ENCODE measurements at places on chromosomes 11 and 22.

DNA sequence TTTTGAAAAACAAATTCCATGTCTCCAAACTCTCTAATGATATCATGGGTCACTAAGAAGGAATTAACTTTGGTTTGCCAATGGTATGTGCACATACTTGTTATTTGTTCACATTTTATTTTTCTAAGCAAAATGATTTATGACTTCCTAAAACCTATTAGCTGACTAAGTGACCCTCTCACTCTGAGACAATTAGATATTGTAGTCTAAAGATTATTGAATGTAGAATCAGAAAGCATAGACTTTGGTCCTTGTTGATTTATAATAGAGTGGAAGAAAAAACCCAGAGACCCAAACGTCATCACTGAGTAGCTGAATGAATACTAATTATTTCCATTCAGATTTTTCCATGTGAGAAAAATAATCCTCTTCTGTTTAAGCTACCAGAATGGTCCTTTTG is 243.5 kb upstream of the ANO3 start:
- no peak overlapping the region for H3K4me3 ChIP-seq
- H3K27me3 ChIP-seq = no peaks in the 10 kb centered on the region
- H3K36me3 ChIP-seq = no peaks in the 10 kb centered on the region
- no peak for DNase-seq
- H3K27ac ChIP-seq = no peak overlapping the region
- no peaks in the 10 kb centered on the region for H3K4me1 ChIP-seq

DNA sequence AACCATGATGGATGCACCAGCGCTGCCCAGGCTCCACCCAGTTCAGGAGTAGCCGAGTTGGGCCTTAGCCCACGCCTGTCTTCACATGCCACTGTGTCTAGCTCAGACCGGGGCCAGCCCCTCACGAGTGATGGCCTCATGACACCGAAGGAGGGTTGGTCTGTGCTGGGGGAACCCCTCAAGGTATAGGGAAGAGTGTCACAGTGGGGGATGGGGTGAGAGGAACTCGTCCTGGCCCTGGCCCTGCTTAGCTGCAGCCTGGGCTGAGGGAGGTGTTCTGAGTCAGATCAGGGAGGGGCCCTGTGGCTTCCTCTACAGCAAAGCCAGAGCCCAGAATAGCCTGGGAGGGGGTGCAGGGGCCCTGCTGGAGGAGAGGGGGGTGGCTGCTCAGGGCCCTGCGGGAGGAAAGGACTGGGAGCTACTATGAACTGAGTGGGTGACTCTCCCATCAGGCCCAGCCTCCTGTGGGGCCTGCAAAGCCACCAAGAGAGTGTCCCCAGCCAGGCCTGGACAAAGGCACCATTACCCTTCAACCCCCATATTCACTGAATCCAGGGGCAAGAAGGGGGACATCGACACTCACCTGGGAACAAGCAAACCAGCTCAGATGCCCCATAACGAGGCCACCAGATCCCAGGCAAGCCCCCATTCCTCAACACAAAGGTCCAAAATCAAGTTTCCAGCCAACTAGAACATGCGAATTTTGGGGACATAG is 41.2 kb downstream of the IGLL5 start:
- H3K36me3 ChIP-seq = no peaks in the 10 kb centered on the region
- peaks cover 14% of the 10 kb centered on the region for H3K4me1 ChIP-seq
- peak overlapping the region; percentile 43 for H3K27ac ChIP-seq
- H3K4me3 ChIP-seq = no peak overlapping the region

- H3K27me3 ChIP-seq = peaks cover 16% of the 10 kb centered on the region
- no peaks in the 10 kb centered on the region for H3K4me1 ChIP-seq
- no peaks in the 10 kb centered on the region for H3K36me3 ChIP-seq
These were observed 1.2 kb downstream of the MAJIN start for GRCh38 chr11:64970731-64971151.

DNA sequence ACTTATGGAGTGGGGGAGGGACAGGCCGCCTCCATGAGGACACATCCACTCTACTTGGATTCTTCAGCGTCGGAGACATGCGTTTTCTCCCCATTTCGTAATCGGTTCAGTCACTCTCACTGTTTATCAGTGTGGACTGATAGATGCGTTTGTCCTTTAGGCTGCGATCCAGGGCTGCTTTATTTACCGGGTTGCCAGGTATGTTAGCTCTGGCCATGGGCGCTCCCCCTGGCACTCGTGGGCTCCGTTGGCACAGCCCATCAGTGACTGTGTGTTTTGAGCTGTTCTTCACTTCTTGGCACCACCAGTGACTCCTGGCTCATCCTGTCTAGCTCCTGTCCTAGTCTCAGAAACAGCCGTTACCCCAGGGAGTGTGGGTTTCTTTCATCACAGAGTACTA is 1203.3 kb downstream of the BRD1 start:
- DNase-seq = no peak
- no peaks in the 10 kb centered on the region for H3K36me3 ChIP-seq
- peaks cover 5% of the 10 kb centered on the region for H3K27me3 ChIP-seq
- no peak overlapping the region for H3K4me3 ChIP-seq
- H3K4me1 ChIP-seq = peaks cover 3% of the 10 kb centered on the region
- no peak overlapping the region for H3K27ac ChIP-seq

GRCh38 chr11:123742031-123742723 is 717 bp upstream of the ZNF202 start:
- H3K27me3 ChIP-seq = no peaks in the 10 kb centered on the region
- peak overlapping the region; percentile 79 for H3K4me3 ChIP-seq
- H3K27ac ChIP-seq = peak overlapping the region; percentile 57

DNA sequence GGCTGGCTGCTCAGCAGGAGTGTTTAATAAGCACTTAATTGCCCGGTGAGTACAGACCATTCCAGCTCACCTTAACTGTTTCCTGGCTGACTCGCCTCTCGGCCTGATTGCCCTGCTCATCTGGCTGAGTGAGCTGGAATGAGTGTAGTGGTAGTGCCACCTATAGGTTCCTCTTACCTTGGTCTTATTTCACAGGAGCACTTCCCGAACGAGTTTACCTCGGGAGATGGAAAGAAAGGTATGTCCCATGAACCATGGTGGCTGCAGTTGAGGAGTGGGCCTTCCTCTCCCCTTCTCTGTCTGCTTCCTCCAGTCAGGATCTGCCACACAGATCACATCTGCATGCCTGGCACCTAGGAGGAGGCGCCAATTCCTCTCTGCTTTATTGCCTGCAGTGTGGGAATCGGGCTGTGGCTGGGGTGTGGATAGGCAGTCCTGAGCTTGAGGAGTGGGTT is 26.7 kb downstream of the UPB1 start:
- peaks cover 4% of the 10 kb centered on the region for H3K27me3 ChIP-seq
- no peaks in the 10 kb centered on the region for H3K36me3 ChIP-seq
- DNase-seq = no peak
- peak overlapping the region; percentile 80 for H3K27ac ChIP-seq
- peaks cover 47% of the 10 kb centered on the region for H3K4me1 ChIP-seq

GRCh38 chr11:102886999-102887398 is 12.2 kb upstream of the MMP12 start:
- no peak overlapping the region for H3K4me3 ChIP-seq
- peaks cover 4% of the 10 kb centered on the region for H3K27me3 ChIP-seq
- H3K27ac ChIP-seq = no peak overlapping the region
- H3K4me1 ChIP-seq = no peaks in the 10 kb centered on the region
- no peaks in the 10 kb centered on the region for H3K36me3 ChIP-seq

DNA sequence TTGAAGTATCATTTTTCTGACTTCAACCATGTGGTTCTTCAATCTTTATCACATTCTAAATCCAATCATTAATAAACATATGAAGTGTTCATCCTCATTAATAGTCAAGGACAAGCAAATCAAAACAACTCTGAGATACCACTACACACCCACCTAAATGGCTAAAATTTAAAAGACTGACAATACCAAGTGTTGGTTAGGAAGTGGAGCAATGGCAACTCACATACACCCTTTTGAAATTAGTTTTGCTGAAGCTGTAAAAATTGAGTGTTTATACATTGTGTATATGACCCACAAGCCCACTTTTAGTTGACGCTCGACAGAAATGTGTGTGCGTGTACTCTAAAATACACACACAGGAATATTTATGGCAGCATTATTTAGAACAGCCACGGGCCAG is 36.7 kb upstream of the LMO2 start:
- DNase-seq = no peak
- no peak overlapping the region for H3K27ac ChIP-seq
- H3K36me3 ChIP-seq = no peaks in the 10 kb centered on the region
- H3K4me3 ChIP-seq = no peak overlapping the region

- peaks cover 27% of the 10 kb centered on the region for H3K36me3 ChIP-seq
- H3K27ac ChIP-seq = peak overlapping the region; percentile 43
- H3K4me1 ChIP-seq = peaks cover 4% of the 10 kb centered on the region
- no peak for DNase-seq
These were observed 119.0 kb downstream of the LDLRAD3 start for GRCh38 chr11:36062796-36063365.

DNA sequence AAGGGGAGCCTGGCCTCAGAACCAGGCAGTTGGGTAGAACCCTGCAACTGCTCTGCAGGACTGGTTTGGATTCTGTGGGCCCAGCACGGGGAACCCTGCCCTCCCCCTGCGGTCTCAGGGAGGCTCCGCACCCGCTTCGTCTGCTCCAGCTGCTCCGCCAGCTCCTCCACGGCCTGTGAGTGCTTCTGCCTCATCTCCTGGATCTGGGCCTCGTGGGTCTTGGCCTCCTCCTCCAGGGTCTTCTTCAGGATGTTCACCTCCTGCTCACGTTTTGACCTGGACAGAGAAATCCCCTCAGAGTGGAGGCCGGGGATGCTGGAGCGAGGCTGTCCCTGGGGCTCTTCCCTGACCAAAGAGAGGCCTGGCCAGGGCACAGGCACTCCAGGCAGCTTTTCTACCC is 41.9 kb downstream of the APOL1 start:
- H3K36me3 ChIP-seq = peaks cover 49% of the 10 kb centered on the region
- H3K4me3 ChIP-seq = no peak overlapping the region
- H3K27me3 ChIP-seq = no peaks in the 10 kb centered on the region
- DNase-seq = no peak

DNA sequence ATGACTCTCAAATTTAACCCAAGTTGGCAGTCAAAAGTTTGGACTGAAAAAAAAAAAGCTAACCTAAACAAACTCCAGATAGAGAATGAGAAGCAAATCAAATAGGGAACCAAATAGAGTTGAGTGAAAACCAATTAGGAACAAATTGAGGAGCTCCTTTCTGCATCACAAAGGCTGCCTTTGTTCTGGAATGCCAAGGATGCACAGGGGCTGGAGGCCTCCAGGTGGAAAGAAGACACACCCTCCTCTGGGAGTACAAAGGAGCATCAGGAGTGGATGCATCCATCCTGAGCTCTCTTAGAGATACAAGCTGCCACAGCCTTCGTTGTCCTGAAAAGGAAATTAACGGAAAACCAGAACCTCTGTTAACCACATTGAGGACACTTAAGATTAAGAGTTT is 73.3 kb downstream of the MRGPRX1 start:
- H3K4me3 ChIP-seq = no peak overlapping the region
- DNase-seq = no peak
- peaks cover 59% of the 10 kb centered on the region for H3K27me3 ChIP-seq
- H3K4me1 ChIP-seq = no peaks in the 10 kb centered on the region
- H3K36me3 ChIP-seq = no peaks in the 10 kb centered on the region

- no peak for DNase-seq
- peaks cover 4% of the 10 kb centered on the region for H3K4me1 ChIP-seq
- peaks cover 64% of the 10 kb centered on the region for H3K27me3 ChIP-seq
- H3K27ac ChIP-seq = no peak overlapping the region
- no peaks in the 10 kb centered on the region for H3K36me3 ChIP-seq
These were observed 6.0 kb downstream of the DDX25 start for GRCh38 chr11:125910226-125910849.

DNA sequence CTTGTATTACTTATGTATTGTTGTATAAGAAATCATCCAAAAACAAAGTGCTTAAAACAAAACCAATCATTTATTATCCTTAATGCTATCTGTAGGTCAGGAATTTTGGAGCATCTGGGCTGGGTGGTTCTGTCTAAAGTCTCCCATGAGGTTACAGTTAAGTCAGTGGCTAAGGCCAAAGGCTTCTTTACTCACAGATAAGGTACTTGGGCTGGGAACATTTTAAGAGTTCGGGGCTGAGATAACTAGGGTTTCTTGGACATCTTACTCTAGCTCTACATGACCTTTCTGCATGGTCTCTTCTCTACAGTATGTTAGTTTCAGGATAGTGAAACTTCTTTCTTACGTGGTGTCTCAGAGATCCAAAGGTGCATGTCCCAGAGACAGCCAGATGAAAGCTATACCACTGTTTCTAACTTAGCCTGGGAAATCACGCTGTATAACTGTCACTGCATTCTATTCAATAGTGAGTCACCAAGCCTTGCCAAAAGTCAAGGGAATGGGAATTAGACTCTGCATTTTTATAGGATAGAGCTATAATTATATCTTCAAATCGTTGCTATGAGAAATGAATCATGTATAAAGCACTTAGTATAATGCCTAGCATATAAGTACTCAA is 29.6 kb downstream of the SOX6 start:
- no peak for DNase-seq
- no peaks in the 10 kb centered on the region for H3K27me3 ChIP-seq
- H3K4me3 ChIP-seq = no peak overlapping the region
- H3K36me3 ChIP-seq = peaks cover 17% of the 10 kb centered on the region
- H3K27ac ChIP-seq = no peak overlapping the region

GRCh38 chr11:3218483-3219280 is at the start of gene MRGPRG:
Gene MRGPRG (minus strand): TSS chr11:3218813. CDS start chr11:3218813, 0 bp downstream.
- no peak within 1 kb of the TSS for H3K27ac ChIP-seq
- H3K36me3 ChIP-seq = no peaks in the 10 kb centered on the region
- peaks cover 68% of the 10 kb centered on the region for H3K27me3 ChIP-seq
- no peak for DNase-seq
- H3K4me1 ChIP-seq = peaks cover 5% of the 10 kb centered on the region
- H3K4me3 ChIP-seq = no peak within 1 kb of the TSS

- no peak overlapping the region for H3K27ac ChIP-seq
- no peaks in the 10 kb centered on the region for H3K36me3 ChIP-seq
- no peak overlapping the region for H3K4me3 ChIP-seq
These were observed 305.3 kb downstream of the ETS1 start for GRCh38 chr11:128282053-128282452.

DNA sequence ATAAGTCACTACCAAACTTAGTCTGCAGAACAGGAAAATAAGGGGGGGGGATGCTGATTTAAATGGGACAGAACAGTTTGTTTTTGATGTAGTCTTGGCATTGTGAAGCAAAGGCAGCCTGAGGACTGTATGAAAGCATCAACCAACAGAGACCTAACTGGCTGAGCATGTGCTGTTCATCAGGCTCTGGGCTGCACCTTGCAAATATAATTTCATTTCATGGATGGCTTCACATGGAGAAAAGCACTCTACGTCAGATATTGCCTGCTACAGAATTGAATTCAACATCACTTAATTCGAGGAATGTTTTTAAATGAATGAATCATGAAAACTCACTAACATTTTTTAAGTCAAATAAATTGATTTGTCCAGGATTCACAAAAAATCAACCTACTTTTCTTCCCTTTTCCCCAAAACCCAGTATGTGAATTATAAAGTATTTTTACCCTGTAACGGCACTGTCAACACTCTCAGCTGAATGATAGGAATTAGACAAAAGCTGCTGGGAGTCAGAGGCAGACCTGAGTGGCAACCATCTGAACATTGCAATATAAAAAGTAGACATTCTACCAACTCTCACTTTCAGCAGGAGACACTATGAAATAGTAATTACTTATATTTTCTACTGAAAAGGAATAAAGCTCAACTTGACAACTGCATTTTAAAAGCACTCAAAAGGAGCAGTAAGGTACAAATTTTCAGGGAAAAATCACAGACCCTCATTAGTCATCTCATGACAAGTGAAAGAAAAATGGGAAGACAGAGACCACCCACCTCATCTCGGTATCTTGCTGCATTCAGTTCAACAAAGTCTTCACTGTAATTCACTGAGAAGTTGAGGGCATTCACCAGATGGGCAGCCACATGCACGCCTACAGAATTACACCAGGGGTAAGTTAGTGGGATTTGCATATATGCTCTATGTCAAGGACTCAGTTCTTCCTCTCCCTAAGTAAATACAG is 47.5 kb downstream of the NOX4 start:
- H3K27me3 ChIP-seq = no peaks in the 10 kb centered on the region
- no peak overlapping the region for H3K4me3 ChIP-seq
- DNase-seq = no peak
- peaks cover 24% of the 10 kb centered on the region for H3K4me1 ChIP-seq
- H3K27ac ChIP-seq = peak overlapping the region; percentile 63

Measured in mesothelial cell of epicardium (in vitro differentiated cells).